SHP77 (cell line): ENCODE measurements at places on chromosomes 4 and X.

DNA sequence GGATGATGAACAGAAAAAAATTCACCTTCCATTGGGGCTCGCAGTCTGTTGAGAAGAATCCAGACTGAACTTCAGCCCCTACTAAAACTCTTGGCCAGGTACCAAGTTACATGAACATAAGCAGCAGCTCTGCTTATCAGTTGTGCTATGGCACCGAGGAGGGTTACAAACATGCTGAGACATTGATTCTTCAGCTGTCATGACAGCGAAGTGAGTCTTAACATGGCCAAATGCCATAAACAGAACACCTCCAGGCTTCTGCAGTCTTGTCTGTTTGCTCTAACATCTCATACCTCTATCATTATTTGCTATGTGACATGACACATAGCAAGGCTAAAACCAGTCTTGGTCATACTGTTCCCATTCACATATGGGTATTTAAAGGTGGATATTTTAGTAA, 521.5 kb downstream of the GRID2 start:
- no peak for DNase-seq

DNA sequence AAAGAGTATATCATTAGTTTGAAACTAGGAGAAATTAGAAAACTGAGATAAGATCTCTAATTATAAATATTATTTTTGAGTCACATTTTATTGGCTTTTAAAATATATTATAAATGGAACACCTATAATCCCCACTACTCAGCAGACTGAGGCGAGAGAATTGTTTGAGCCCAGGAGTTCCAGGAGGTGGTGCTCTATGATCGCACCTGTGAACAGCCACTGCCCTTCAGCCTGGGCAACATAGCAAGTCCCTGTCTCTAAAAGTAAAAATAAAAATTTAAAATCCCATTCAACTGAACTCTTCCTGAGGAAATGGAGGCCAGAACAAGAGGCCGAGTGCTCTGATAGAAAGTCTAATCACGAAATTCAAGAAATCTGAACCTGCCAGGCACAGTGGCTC, 6.3 kb upstream of the C4orf36 start:
- peak; percentile 7 for DNase-seq

- DNase-seq: no peak
Observed at GRCh38 chrX:120144178-120144844, 14.1 kb upstream of the RHOXF2 start.

- no peak for DNase-seq
Observed at GRCh38 chr4:105058177-105058812, 88.4 kb upstream of the TET2 start.

DNA sequence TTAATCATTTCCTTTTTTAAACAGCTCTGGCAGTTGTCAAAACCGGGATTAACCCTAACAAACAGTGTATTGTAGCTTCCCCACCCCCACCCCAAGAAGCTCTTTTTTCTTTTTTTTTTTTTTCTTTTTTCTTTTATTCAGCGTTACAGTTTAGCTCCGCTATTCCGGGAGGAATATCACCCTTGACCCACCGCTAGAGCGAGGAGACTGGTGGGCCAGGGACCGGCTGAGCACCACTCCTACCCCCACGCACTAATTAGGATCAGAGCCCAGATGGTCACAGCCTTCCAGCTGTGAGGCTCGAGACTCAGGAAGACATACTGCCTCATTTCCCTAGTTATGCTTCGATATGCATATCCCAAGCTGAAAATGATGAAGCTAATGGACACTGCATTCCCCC, 2.0 kb downstream of the PARM1 start:
- no peak for DNase-seq

DNA sequence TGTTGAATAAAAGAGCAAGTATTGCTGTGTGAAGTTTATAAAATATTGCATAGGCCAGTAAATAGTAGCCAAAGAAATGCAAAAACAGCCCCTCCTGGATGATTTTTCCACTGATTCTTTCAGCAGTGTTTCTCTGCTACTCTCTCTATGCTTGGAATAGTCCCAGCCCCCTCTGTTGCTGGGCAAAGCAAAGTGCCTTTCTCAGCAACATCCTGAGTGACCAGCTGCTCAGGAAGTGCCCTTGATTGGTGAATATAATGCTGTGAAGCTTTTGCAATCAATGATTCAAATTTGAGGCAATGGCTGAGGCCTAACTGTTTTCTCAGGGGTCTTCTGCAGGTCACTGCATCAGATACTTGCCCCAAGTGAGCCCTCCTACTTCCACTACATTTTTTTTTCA, 656.7 kb downstream of the ZNF674 start:
- no peak for DNase-seq

- DNase-seq: no peak
Observed at GRCh38 chr4:99390055-99390454, 37.5 kb upstream of the ADH1C start.

- DNase-seq: no peak
Observed at GRCh38 chr4:8245884-8246833, 23.4 kb upstream of the HTRA3 start.

DNA sequence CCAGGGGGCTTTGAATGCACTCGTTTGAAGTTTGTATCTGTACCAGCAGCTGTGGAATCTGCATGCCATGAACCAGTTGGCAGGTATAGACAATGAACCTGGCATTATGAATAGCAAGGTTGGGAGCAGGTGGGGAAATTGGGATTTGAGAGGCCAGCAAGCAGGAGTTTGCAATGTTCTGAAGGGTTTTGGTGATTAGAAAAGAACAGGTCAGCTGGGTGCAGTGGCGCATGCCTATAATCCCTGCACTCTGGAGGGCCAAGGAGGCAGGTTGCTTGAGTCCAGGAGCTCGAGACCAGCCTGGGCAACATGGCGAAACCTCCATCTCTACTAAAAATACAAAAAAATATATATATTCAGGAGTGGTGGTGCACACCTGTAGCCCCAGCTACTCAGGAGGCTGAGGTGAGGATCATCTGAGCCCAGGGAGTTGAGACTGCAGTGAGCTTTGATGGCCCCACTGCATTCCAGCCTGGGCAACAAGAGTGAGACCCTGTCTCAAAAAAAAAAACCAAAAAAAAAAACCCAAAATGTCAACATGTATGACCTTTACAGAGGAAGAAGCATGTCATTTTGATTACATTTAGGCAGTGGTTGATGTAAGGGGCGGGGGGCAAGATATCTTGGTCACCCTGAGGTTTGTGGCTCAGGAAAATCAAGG, 63.9 kb downstream of the TSC22D3 start:
- DNase-seq: no peak

DNA sequence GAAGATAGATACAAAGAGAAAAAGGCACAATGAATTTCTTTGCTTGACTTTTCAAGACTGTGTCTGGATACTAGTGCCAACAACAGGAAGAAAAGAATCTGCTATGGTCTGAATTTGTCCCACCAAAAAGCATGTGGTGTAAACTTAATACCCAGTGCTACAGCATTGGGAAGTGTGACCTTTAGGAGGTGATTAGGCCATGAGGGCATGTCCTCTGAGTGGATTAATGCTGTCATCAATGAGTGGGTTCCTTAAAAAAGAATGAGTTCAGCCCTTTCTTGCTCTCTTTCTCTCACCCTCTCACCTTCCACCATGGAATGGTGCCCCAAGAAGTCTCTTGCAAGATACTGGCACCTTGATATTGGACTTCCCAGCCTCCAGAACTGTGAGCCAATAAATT, 155.7 kb upstream of the GPRIN3 start:
- DNase-seq: no peak

DNA sequence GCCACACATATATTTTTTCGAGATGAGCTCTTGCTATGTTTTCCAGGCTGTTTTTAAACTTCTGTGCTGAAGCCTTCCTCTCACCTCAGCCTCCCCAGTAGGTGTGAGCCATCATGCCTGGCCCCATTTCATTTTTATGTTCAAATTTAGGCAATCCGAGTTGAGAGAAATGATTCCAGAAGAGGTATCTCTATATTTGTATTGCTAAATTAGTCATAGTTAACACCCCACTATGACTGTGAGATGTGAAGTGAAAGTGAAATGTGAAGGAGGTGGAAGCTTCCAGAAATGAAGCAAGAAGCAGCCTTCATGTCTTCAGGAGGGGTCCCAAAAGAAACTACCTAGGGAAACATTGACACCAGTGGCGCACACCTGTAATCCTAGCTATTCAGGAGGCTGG, 17.7 kb downstream of the APELA start:
- DNase-seq: no peak

GRCh38 chr4:47413521-47413920, 50.0 kb downstream of the COMMD8 start:
- peak; percentile 33 for DNase-seq

- no peak for DNase-seq
Observed at GRCh38 chr4:155582041-155582440, 84.6 kb upstream of the GUCY1A1 start.

GRCh38 chrX:12977761-12978204, 2.9 kb downstream of the TMSB4X start:
- no peak for DNase-seq

DNA sequence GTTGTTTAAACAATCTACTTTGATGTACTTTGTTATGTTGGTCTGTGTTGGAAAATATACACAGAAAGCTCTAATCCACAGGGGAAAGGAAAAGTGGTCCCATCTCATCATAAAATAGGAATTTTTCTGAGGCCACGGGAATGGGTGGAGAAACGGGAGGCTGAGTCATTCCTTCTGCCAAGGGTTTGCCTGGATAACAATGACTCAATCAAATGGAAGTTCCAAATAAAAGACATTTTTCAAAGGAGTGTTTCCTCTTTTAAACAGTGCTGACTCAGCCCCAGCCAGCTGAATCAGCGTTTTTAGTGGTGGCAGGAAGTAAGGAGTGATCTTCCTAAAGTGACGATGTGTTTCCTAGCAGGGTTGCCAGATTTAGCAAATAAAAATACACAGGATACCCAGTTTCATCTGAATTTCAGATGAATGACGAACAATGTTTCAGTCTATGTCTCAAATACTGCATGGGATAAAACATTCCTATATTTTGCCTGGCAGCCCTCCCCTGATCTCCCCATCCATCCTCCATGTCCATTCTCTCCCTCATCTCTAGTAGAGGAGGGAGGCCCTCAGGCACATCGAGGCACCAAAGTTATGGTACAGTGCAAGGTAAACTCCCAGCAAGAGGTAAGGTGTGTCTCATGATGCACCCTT, 345.4 kb upstream of the GATB start:
- DNase-seq: no peak

- DNase-seq: no peak
Observed at GRCh38 chr4:102754044-102754443, 6.7 kb downstream of the MANBA start.

- peak; percentile 8 for DNase-seq
Observed at GRCh38 chr4:69689599-69689998, 36.6 kb upstream of the UGT2A1 start.

- DNase-seq: no peak
Observed at GRCh38 chr4:79923281-79923680, 149.7 kb downstream of the ANTXR2 start.

GRCh38 chr4:157889788-157890187, 283.0 kb downstream of the GASK1B start:
- DNase-seq: no peak

GRCh38 chr4:128823025-128823661, 13.6 kb downstream of the JADE1 start:
- no peak for DNase-seq

DNA sequence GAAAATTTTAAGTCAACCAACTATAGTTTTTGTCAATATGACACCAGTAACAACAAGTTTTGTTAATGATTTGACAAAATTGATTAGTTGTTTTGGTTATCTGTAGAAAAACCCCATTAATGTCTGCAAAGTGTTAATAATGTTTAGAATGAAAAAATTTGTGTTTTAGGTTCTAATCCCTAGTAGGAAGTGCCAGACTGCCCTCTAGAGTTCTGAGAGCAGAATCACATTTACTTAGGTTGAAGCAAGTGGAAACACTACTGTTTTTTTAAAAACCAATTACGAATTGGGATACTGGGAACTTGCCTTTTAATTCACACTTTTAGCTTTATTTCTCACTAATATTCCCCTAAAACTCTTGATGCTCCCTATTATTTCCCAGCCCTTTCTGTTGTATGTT, 101.1 kb upstream of the CYLC1 start:
- DNase-seq: no peak

GRCh38 chr4:78166622-78167021, 109.5 kb downstream of the FRAS1 start:
- no peak for DNase-seq

- no peak for DNase-seq
Observed at GRCh38 chrX:13433298-13433605, 113.4 kb upstream of the ATXN3L start.

DNA sequence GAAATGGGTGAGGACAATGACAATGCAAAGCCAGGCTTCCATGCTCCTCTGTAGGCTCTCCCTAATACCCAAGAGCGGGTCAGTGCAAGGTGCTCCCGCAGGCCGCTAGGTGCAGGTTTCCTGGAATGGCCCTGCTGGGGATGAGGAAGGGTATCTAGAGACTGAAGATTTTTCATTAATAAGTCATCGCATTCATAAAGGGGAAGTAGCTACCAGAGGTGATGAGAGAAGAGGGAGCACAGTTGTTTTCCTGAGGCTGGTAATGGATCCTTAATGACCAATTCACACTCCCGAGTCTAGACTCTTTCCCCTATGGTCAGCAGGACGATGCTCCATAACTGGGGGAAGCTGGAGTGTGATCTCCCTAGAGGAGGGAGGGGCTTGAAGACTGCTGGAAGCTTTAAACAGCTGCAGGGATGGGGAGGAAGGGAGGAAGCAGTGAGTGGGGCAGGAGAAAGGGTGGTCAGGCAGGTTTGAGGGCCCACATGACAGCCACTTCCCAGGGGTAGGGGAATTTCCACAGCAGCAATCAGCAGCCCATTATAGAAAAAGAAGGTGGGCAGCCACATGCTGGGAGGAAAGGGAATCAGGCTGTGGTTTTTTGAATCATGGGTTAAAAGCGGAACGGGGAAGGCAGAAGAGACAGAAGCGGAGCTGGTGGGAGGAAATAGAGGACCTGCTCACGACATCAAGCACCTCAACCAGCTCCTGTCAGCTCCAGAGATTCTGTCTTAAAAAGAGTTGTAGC, 10.2 kb upstream of the ATP6AP2 start:
- DNase-seq: no peak

DNA sequence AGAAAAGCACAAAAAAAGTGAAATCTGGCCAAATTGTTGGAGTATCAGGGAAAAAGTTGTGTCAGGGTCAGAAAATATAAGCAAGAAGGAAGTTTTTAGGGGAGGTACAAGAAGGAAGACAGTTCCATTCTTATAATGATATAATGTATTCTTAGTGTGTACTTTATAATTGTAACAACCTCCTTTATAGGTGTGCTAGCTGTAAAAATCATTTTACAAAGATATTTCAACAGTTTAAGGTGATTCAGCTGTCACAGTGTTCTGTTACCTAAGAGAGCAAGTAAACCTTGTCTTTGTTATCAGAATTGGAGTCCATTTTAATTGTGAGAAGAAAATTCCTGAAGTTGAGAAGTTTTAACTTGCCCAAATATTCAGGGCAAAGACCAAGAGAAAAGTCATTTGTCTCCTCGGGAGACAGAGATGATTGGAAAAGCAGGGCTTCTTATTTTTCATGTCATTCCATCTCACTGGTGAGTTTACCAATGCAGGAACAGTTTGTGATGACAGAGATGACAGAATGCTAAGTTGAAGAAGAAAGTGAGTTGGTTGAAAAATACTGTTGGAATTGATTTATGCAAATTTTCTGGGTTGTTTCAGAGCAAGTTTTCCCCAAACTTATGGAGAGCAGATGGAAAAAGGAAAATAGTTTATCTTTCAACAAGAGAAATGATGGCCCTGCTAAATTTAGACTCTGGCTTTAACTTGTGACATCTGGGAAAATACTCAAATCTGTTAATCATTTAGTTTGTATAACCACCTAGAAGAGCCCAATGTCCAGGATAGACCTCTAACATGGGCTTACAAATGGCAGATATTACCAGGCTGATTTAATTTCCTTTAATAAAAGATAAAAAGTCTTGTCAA, 14.8 kb downstream of the INTS6L start:
- no peak for DNase-seq

GRCh38 chr4:86481440-86481839, 112.7 kb upstream of the PTPN13 start:
- DNase-seq: no peak
